HuH-7.5 (cell line): ENCODE measurements at places on chromosomes 5 and 9.
A peak's percentile ranks its signal among the peaks of the same experiment; 100 is the strongest.

DNA sequence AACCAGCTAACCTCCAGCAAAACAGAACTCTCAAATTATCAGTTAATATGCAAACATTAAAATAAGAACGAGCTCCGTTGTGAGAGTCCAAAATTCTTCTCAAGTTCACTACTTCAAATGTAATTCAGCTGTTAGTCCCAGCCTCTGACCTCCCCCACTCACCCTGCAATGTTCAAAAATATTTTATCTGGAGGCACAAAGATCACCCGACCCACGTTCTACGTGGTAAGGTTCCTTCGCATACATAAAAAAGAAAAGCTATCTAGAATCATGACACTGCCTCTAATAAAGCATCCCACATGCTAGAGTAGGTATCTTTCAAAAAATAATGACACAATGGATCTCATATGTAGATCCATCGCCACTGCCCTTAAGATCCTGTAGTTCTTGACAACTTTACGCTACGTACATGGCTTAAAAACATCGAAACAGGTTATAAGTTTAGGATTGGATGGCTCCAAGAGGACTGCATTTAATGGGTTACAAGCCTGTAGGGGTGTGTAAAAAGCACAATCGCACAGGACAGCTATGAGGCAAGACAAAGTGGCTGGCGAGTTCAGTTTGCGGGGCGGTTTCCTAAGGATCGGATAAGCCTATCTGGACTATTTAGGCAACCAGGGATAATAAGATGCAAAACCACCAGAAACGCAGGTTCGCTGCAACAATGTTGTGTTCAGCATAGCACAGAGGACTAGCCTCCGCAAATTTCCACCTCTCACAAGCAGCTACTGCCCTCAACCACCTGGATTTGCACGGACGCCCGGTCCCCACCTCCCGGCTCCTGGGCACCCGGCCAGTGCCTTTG lies 969 bp downstream of the CLK4 start:
- DNase-seq = peak; percentile 37

DNA sequence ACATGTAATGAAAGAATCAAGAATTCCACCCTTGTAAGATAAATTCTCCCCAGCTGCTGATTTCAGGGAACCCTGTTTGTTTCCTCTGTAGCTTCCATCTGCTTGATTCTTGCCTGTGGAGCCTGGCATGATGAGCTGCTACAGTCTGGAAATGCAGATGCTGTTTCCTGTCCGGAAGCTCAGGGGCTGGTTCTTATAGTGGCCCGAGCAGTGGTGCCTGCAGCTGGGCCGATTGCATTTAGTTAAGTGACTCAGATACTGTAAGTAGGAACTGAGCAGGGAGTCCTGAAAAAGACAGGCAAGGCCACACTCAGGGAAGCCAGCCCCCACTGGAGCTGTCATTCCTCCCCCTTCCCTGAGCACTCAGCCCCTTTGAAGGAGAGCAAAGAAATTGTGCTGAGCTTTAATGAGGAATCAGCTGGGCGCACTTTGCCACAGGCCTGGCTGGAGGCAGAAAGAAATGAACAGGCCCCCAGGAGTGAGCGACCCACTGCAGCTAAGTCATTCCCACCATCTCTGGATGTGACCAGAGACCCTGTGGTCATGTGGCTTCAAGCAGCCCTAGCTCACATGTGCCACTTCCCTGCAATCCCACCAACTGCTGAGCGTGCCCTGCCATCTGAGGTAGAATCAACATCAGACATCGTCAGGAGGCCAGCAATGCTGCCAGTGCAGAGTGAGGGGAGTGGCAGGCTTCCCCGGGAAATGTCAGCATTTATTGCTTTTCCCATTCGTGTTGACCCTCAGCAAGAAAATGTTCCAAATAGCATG lies 206.0 kb upstream of the WWC1 start:
- no peak for DNase-seq

- DNase-seq = peak; percentile 38
These were observed 681 bp downstream of the FNIP1 start for GRCh38 chr5:131795879-131796792.

DNA sequence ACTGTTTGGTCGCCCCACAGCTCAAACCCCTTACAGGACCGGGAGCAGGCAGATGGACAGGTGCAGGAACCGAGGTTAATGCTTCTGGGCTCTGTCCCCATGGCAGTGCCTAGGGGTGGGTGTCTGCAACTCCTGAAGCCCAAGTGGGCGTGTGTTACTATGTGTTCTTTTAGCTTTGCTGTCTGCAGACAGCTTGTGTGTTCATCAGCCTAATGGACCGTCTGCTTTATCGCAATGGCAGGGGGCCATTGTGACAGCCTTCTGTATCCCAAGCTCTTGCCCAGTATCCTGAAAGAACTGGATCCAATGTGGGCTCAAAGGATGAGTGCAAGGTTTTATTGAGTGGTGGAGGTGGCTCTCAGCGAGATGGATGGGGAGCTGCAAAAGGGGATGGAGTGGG lies 266.7 kb downstream of the CSNK1G3 start:
- no peak for DNase-seq

DNA sequence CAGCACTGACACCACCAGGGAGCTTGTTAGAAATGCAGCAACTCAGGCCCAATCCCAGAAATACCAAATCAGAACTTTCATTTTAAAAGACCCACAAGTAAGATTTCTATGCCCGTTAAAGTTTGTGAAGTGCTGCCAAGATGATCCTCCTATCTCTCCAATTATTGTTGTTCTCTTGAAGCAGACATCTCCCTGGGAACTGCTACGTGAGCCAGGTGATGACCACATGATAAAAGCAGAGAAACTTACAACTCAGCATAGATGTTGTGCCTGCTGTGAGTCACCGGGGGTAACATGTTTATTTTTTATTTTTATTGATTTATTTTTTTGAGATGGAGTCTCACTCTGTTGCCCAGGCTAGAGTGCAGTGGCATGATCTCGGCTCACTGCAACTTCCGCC lies 34.4 kb downstream of the GCNT4 start:
- no peak for DNase-seq
